ENCODE measurements at places on chromosomes 2 and 18.

- DNase-seq = no peak
These were observed 681.3 kb downstream of the CPS1 start for GRCh38 chr2:211237586-211238275.

DNA sequence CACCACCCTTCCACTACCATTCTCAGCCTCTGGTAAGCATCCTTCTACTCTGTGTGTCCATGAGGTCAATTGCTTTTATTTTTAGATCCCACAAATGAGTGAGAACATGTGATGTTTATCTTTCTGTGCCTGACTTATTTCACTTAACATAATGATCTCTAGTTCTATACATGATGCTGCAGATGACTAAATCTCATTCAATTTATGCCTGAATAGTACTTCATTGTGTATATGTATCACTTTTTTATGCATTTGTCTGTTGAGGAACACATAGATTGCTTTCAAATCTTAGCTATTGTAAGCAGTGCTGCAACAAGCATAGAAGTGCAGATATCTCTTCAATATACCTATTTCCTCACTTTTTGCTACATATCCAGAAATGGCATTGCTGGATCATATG lies 733.3 kb downstream of the SUCLG1 start:
- no peak for DNase-seq

DNA sequence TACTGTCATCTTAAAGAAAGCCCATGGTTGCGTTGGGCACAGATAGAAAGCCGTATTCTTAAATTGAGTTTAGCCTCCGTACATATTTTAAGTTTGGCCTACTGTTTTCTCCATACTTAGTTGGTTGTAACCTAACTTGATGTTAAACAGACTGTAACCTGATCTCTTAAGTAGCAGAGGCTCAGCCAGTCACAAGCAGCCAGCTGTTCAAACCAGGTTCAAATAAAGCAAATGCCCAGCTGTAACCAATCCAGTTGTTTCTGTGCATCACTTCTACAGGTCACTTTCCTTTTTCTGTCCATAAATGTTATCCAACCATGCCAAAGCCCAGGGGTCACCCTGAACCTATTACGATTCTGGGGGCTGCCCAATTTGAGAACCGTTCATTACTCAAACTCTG lies 10.0 kb upstream of the THADA start:
- DNase-seq = no peak

DNA sequence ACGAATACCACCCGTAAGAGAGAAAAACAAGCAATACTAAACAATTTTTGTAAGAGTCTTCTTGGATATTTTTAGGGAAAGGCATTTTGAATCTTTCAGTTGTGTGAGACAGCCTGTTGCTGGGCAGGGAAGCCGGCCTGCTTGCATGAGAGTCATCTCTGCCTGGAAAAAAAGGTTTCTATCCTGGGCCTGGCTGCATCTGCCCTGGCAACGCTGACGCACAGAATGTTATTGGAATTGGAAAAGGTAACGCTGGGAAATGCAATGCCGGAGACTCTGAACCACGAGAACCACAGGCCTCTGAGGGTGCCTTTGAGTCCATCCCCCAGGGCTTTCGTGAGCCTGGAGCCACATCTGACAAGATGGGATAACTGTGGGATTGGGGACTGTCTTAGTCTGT lies 17.9 kb upstream of the NPAS2 start:
- no peak for DNase-seq

- no peak for DNase-seq
These were observed 70.0 kb downstream of the PXDN start for GRCh38 chr2:1674276-1674675.

GRCh38 chr2:46315103-46315890 lies 18.1 kb downstream of the EPAS1 start:
- DNase-seq = peak; percentile 96

GRCh38 chr2:72139874-72140620 lies 7.6 kb downstream of the CYP26B1 start:
- no peak for DNase-seq

DNA sequence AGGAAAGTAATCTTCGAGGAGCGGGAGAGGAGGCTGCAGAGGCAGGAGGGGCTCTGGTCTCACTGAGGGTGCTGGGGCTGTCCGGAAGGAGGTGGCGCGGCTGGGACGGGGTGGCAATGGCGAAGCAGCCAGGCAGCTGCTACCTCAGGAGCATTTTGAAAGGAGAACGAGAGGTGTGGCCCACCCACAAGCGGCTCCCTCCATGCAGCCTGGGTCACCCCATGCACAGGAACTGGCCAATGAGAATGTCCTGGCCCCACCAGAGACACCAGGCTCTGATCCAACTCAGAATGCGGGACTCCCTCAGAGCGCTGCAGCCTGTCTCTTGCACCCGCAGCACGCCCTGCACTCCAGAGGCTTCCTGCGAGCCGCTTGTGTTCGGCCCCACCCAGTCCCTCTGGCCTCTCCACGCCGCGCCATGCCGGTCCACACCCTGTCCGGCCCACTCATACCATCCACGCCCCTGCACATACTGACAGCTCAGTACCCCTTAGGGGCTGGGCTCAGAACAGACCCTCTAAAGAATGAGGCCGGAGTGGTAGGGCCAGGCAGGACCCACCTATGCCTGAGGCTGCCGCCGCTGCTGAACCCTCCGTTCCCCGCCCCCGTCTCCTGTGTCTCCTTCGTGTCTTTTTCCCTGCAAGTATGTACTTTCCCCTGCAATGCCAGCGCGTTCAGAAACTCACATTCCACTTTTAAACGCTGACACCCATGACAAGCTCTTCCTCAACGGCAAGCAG lies 6.4 kb upstream of the BOK start:
- DNase-seq = no peak

- DNase-seq = no peak
These were observed 812.7 kb downstream of the DCDC2C start for GRCh38 chr2:4515871-4516761.

DNA sequence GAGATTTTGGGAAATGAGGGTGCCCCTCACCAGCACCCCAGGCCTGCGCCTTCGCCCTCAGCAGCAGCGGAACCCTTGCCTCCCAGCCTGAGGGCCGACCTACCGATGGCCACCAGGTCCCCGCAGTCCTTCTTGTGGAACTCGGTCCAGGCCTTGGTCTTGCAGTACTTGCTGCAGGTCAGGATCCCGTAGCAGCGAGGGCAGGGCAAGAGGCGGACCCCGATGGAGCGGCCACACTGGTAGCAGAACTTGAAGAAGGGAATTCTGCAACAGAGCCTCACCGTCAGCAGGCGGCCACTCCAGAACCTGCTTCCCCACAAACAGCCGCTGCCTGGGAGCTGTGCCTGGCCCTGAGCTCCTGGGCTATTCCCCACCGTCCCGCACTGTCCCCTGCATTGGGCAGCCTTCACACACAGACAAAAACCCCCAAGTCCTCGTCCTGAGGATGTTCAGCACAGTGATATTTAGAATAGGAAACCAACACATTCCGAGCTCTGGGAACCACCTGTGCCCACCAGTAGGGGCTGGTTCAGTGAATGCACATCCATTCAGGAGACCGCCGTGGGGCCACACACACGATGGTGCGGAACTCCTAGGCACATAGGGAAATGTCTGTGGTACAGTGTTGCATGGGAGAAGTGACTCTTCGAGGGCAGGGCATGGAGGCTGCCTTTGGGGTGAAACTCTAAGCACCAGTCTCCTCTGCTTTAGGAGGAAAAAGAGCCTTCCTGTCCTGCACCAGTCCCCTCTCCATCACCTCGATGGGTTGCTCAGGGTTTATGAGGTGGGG lies 45.6 kb downstream of the GPC1 start:
- DNase-seq = no peak

DNA sequence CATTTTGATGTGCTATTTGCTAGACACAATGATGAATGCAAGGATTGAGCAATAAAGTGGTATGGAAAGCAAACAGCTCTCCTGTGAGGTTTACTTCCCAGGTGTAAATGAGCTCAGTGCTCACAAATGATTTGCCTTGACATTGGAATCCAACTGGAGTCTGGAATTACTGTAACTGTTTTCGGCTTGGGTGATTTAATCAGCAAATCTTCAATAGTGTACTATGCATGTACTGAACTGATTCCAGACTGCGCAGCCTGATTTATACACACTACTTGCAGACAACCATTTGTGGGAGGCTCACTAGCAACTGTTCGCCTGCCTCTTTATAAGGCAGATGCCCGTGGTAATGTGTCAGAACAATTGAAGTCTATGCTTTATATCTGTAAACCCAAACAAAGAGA lies 27.9 kb upstream of the SOX11 start:
- DNase-seq = no peak

- no peak for DNase-seq
These were observed 180.5 kb downstream of the DIS3L2 start for GRCh38 chr2:232142049-232142448.

- DNase-seq = no peak
These were observed 304.8 kb upstream of the SOX11 start for GRCh38 chr2:5387406-5387805.

DNA sequence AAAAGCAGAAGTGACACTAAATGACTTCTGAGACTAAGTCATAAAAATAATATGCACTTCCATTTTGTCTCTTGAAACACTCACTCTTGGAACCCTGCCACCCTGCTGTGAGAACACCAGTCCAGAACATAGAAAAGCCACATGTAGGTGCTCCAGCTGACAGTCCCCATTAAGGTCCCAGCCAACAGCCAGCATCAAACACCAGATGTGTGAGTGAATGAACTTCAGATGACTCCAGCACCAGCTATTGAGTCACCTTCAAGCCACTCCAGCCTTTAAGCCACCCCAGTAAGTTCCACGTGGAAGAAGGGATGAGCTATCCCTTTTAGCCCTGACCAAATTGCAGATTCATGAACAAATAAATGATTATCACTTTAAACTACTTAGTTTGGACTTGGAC lies 31.5 kb upstream of the LGALSL start:
- no peak for DNase-seq

GRCh38 chr2:6526093-6526824 lies 339.4 kb downstream of the CMPK2 start:
- no peak for DNase-seq

- DNase-seq = no peak
These were observed 81.9 kb downstream of the SLC66A3 start for GRCh38 chr2:11237122-11237521.

DNA sequence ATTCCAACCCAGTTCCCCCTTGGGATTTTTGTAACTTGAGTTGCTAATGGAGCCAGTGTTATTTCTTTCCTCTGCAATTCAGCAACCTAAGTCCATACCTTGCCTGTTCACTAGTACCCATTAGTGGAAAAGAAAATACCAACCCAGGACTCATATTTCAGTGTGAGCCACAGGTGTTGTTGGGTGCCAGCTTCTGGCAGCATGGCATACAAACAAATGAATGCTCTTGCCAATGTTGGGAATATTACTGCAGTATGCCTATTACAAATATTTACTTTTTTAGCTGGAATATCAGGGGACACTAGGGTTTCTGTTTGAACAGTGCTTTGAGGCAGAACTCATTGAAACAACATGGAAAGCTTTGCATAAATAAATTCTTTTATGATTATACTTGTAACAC lies 130.2 kb downstream of the NCKAP5 start:
- no peak for DNase-seq

- DNase-seq = no peak
These were observed 193.4 kb downstream of the WDR7 start for GRCh38 chr18:56844556-56844955.

DNA sequence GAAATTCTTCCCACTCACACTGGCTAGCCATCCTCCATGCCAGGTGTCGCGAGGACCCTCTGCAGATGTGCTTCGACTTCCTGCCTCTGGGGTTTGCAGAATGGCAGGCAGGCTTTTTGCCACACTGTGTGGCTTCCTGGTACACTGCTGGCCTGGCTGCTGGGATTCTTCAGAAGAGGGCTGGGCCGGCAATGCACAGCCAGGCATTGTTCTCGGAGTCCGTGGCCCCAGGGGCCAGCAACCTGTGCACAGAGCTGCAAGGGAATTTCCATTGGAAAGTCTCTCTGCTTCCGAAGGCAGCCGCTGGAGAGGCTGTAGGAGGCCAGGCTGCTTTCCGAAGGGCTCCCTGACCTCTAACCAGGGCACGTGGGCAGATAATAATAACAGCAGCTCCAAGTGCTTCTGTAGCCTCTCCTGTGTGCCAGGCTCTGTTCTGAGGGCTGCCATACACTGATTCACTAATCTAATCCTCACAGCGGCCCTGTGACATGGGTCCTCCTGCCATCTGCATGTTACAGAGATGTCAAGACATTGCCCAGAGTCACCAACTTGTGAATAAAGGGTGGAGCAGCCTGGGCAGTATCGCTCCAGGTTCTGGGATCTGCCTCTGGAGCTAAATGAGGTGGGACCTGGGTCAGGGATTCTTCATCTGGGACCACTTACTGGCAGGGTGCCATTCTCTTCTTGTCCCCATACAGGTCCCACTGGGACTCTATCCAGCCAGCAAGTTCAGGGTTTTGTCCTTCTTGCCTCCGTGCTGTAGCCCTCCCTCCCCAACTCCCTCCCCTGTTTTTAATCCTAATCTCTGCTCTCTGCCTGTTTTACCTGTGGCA lies 5.0 kb downstream of the LDLRAD4 start:
- no peak for DNase-seq

GRCh38 chr2:48991415-48992131 lies 162.7 kb downstream of the FSHR start:
- DNase-seq = no peak

GRCh38 chr2:145813481-145813880 lies 1293.6 kb upstream of the ZEB2 start:
- DNase-seq = no peak

DNA sequence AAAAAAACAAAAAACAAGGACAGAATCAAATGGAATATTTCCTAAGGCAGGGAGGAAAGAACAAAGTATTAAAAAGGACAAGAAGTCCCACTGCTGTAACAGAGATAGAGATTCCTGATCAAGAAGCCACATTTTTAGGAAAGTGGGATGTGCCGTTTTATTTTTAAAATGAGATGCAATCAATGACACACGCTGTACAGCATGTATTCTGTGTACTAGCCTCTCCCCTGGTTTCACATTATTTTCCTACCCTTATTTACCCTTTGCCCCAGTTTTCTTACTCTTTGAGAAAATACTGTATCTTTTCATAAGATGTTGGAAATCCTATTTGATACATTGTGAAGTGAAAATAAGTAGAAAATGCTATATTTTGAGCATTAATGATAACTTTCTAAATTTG lies 45.8 kb downstream of the E2F6 start:
- no peak for DNase-seq

GRCh38 chr2:34280606-34281005 lies 681.5 kb upstream of the FAM98A start:
- no peak for DNase-seq

- no peak for DNase-seq
These were observed 43.4 kb downstream of the KANSL3 start for GRCh38 chr2:96594691-96595152.

GRCh38 chr2:132901661-132902060 lies 231.7 kb upstream of the LYPD1 start:
- no peak for DNase-seq

GRCh38 chr18:58449464-58449863 lies 179.4 kb downstream of the ALPK2 start:
- DNase-seq = no peak

GRCh38 chr2:176494949-176495353 lies 225.7 kb downstream of the MTX2 start:
- DNase-seq = no peak

DNA sequence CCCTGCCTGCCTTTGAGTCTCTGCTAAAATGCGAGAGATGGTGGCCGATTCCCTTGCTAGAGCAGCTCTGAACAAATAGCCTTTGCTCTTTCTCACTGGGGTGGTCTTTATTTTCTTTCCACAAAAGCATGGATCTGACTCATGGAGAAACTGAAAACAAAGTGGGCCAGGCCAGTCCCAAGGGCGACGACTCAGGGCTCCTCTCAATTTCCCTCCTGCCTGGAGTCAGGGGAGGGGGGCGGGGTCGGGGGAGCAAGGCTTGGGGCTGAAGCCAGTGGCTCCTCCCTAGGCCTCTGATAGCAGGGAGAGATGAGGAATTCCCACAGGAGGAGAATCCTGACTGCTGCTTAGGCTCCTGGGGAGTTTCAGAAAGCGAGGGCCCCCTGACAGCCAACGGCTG lies 17.1 kb upstream of the IL1R2 start:
- DNase-seq = no peak
